Activated CD8-positive, alpha-beta memory T cell treated with anti-CD3 and anti-CD28 coated beads, Interleukin-2, amount 10 ng/mL, durations not matched to agents 7 days and 5 days (primary cell): ENCODE measurements at places on chromosomes 3 and 15. TPM values are rescaled to one million over a fixed set of nuclear protein-coding genes. Genes with fewer than 3 reads are reported as not detected.

TP63 gene
- 0.58 TPM for total RNA-seq

DNA sequence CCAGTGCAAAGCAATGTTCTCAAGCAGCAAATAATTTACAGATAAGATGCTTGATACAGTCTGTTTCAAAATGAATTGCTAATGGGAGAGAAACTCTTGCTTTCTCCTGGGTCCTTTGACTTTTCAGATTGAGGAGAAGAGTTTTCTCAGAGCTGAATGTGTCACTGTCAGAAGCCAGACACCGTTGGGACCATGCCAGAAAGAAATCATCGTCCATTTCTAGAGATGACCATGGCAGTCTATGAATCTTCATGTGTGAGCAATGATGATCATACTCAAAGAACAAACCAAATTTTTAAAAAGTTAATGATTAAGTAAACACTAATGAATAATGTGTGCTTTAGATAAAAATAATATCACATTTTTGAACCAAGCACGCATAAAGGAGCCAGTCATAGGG, 77.6 kb downstream of the ZNF385D start:
- DNase-seq = no peak

GRCh38 chr3:28682121-28682520, 333.5 kb upstream of the AZI2 start:
- no peak for DNase-seq

DNA sequence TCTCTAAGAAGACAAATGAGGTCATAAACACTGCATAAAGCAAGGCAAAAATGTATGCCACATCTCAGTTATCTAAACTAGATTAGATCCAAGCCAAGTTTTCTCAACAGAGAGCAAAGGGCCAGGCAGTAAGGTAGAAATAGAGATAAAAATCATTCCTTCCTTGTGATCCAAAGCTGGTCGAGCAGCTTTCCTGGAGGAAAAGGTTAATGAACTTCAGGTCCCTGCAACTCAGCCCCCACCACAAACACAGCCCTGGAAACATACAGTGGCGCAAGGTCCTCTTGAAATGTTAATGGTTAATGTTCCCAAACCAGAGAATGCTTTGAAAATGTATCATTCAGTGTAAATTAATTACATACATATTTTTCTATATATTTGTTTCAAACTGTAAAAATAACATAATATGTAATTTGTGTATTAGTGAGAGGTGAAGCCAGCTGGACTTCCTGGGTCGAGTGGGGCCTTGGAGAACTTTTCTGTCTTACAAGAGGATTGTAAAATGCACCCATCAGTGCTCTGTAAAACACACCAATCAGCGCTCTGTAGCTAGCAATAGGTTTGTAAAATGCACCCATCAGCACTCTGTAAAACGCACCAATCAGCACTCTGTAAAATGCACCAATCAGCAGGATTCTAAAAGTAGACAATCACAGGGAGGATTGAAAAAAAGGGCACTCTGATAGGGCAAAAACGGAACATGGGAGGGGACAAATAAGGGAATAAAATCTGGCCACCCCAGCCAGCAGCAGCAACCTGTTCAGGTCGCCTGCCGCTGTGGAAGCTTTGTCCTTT, 17.1 kb downstream of the LYSMD2 start:
- no peak for DNase-seq

- no peak for DNase-seq
Measured at GRCh38 chr15:63818629-63819028, 15.1 kb downstream of the HERC1 start.
